ENCODE measurements at places on chromosomes 2 and 18. TPM values are rescaled to one million over a fixed set of nuclear protein-coding genes. Genes with fewer than 3 reads are reported as not detected.

GRCh38 chr2:236171181-236171679 is 3.0 kb upstream of the GBX2 start:
- DNase-seq, result no peak

The CCBE1 gene
- not detected for total RNA-seq

The CTNNA2 gene
- total RNA-seq, result not detected

- no peak for DNase-seq
Observed at GRCh38 chr2:163351143-163351542, 384.7 kb downstream of the FIGN start.

The LRRC30 gene
- total RNA-seq, result not detected

- DNase-seq, result no peak
Observed at GRCh38 chr2:162113088-162113775, 38.8 kb downstream of the GCG start.

The SP140 gene
- 78.3 TPM for total RNA-seq

DNA sequence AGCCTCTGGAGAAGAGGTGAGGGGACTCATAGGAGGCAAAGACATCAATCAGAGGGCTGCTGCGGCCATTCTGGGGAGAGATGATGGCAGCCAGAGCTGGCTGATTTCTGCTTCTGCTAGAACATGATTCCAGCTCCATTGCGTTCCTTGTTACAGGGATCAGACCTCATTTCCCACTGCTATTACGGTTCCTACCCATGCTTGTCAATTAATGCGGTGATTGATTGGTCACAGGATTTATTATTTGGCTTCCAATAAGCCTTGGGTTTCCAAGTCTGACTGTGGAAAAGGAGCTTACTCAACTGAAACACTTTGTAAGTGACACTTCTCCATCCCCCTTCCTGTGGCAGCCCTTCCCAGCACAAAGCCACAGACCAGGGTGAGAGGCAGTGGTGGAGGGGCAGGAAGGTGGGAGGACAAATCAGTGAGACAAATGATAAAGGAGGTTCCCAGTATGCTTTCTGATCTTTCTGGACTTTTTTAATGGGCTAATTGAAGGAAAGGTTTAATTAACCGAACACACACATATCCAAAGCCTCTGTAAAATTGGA is 26.8 kb upstream of the CTLA4 start:
- DNase-seq, result peak; percentile 16

The DYNAP gene
- not detected for total RNA-seq

- DNase-seq, result no peak
Observed at GRCh38 chr18:46152436-46152807, 48.2 kb downstream of the HAUS1 start.

GRCh38 chr2:950080-950966 is at the start of gene SNTG2:
Gene SNTG2 (plus strand): TSS chr2:950849. CDS start chr2:950997, 148 bp downstream.
- DNase-seq, result peak; percentile 71

DNA sequence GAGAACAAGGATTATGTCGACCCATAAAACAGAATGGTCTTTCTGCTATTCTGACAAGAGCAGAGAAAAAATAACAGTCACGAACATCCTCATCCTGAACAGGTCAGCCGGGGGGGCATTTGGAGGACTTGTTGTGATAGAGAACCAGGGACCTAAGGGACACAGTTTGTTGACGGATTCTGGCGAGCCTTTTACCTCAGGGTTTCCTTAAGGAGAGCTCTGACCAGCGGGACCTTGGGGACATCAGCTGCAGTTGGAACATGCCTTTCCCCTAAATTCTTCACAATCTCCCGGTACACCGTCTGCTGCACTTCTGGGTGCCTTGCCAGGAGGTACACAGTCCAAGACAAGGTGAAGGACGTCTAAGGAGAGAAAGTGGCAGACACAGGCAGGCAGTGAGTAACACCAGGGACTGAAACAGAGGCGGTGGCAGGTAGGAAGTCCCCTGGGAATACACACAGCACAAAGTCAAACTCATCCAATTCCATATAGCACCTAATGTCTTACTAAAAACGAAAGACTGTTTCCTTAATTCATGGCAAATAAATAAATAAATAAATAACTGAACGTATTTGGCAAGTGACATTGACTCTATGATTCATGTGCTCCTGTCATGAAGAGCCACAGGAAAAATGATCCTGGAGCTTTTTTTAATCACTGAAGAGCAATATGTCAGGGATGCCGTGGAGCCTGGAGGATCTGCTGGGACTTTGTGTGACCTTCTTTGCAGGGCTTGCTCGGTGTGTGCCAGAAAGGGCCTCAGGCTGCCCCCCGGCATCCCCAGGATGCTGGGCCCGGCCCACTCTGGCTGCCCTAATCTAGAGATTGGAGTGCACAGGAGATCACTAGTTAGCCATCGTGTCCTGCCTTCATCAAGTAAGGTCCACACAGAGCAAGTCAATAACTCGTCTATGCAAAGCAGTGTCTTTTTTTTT is 24.7 kb downstream of the CYP27C1 start:
- no peak for DNase-seq

- DNase-seq, result no peak
Observed at GRCh38 chr2:112004253-112004645, 50.8 kb upstream of the TMEM87B start.

The FAM124B gene
- not detected for total RNA-seq

The ZNF396 gene
- total RNA-seq, result 0.38 TPM

DNA sequence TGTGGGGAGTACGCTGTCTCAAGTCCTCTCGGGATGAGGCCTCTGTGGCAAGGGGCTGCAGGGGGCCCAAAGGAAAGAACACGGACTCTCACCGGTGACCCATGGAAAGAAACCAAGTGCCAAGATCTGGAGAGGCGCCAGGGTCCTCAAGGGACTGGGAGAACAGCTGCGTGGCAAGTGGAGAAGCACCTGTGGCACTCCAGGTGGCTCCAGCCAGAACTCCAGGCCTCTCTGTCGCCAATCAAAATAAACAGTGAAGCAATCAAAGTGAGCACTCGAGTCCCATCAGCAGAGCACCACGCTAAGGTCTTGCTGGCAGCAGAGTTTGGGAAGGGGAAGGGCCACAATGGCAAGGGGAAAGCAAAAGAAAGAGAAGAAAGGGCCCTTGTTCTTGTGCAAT is 54.7 kb downstream of the BCL2 start:
- DNase-seq, result no peak

The ZNF385B gene
- not detected for total RNA-seq

GRCh38 chr18:51425475-51425874 is 228.0 kb upstream of the MEX3C start:
- peak; percentile 23 for DNase-seq

GRCh38 chr18:28725876-28726275 is 548.9 kb upstream of the CDH2 start:
- DNase-seq, result no peak

GRCh38 chr2:235293061-235293460 is 200.8 kb upstream of the AGAP1 start:
- no peak for DNase-seq

The RGPD3 gene
- total RNA-seq, result 0.34 TPM

- DNase-seq, result no peak
Observed at GRCh38 chr2:15127876-15128275, 433.3 kb downstream of the NBAS start.
